Inflammatory macrophage (primary cell): ENCODE measurements at places on chromosomes 13 and 19.

DNA sequence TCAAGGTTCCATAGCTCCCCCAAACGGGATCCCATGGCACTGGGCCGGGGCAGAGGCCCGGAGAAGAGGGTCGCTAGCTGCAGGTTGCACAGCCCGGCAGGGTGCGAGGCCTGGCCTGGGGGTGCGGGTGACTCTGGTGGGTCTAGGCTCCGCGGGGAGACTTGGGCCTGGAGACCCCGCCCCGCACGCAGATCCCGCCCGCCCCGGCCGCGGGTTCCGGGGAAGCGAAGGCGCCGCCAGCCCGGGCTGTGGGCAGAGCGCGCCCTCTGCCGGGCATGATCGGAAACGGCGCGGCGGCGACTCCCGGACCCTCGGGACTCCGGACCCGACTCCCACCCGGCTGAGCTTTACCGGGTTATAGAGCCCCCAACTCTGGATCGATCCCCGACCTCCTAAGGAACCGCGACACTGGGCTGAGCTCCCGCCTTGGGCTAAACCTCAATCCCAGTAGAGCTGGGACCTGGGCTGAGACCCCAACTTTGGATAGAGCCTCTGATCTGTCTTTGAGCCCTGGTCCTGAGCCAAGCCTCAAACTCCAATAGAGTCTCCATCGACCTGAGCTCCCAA lies 3.1 kb upstream of the TNFAIP8L1 start:
- DNase-seq, result peak; percentile 67

GRCh38 chr13:45817833-45818232 lies 33.7 kb downstream of the SIAH3 start:
- DNase-seq, result no peak

- DNase-seq, result no peak
These were observed 838 bp upstream of the SNRNP70 start for GRCh38 chr19:49084206-49085019.

- DNase-seq, result peak; percentile 42
These were observed 20.7 kb downstream of the COLGALT1 start for GRCh38 chr19:17575871-17576757.

DNA sequence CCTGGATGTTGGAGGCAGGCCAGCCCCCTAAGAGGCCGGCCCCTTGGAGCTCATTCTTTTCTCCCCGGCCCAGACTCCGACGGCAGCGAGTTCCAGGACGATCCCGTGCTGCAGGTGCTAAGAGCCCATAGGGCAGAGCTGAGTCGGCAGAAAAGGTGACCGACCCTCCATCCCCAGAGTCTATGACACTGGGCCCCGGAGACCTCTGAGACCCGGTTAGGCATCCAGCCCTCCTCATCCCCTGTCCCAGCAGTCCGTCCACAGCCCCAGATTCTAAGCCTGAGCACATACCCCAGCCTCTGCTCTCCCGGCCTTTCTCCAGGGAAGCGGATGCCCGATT lies 7.3 kb upstream of the ARHGAP33 start:
- no peak for DNase-seq

- no peak for DNase-seq
These were observed 1.7 kb upstream of the PSMC4 start for GRCh38 chr19:39969266-39969665.

- no peak for DNase-seq
These were observed 14.1 kb upstream of the AMER2 start for GRCh38 chr13:25186187-25186586.

DNA sequence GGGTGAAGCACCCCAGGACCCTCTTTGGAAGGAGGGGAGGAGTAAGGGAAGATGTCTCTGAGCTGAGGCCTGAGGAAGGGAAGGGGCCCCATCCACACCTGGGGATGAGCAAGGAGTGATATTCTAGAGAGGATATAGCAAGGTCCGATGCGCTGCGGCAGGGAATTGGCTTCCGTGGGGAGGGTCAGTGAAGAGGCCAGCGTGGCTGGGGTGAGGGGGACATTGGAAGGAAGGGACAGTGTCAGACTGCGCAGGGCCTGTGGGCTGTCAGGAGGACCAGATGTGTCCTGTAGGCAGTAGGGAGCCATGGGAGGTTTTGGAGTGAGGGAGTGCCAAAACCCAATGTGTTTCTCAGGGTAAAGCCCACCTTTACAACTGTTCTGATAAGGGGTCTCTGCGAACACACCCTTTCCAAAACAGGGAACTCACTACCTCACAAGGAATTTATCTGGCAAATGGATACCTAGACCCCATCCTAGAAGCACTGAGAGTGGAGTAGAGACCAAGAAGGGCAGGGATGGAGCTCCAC lies 3.7 kb downstream of the LMTK3 start:
- no peak for DNase-seq

DNA sequence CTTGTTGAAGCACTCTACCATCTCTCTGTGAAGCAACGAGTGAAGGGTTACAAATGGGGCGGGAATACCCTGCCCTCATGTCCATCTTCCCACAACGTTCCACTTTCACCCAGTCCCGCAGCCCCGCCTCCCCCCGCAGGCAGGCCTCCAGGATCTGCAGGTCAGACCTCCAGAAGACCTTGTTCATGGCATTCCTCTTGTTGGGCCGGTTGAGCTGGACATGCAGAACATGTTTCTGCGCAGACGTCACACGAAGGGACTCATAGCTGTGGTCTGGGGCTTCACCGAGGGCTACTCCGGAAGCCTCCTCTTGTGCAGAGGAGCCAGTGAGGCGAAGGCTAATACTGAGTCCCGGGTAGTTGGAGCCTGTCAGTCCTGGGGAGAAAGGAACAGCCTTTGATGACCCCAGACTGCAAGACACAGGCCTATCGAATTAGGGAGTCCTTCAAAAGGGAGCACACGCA lies 420 bp downstream of the ECH1 start:
- DNase-seq, result peak; percentile 74

DNA sequence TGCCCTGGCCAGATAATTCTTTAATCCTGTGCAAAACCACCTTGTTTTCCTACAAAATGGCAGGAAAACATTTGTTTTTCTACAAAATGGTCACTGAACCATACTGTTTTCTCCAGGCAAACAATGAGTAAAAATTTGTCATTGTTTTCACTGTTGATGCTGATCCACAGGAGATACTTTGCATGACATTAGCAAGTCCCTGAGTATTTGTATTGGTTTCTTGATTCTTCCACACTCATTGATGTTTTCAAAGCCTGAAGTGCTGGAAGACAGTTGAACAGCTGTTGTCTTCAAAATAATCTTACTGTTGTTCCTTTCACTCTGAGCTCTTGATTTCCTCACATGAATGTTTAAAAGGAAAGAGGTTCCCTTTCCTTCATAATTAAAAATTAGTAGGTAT lies 123.1 kb upstream of the HTR2A start:
- no peak for DNase-seq

- DNase-seq, result no peak
These were observed 161.5 kb downstream of the COG6 start for GRCh38 chr13:39816936-39817335.

GRCh38 chr13:59633290-59633689 lies 530.4 kb downstream of the DIAPH3 start:
- DNase-seq, result no peak

GRCh38 chr19:13053238-13053637 lies 49.4 kb downstream of the LYL1 start:
- DNase-seq, result no peak

- DNase-seq, result no peak
These were observed 3.9 kb downstream of the TTYH1 start for GRCh38 chr19:54418930-54419800.
